ENCODE measurements at places on chromosomes 7 and 10. TPM values are rescaled to one million over a fixed set of nuclear protein-coding genes. Genes with fewer than 3 reads are reported as not detected.

AMPH gene
- not detected for total RNA-seq

DNA sequence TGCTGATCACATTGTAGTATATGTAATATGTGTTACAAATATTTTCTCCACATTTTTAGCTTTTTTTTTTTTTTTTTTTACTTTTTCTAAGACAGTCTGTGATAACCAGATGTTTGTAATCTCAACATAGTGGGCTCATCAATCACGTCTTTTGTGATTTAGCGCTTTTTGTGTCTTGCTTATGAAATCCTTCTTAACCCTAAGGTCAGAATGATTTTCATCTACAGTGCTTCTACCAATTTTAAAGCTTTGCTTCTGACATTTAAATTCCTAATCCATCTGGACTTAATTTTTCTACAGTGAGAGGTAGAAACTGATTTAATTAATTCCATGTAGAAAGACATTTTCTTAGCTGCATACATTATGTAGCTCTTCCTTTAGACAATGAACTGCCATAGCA, 626.4 kb downstream of the TNS3 start:
- H3K4me1 ChIP-seq, result no peaks in the 10 kb centered on the region
- no peak for DNase-seq
- H3K36me3 ChIP-seq, result no peaks in the 10 kb centered on the region
- H3K4me3 ChIP-seq, result no peak overlapping the region

DNA sequence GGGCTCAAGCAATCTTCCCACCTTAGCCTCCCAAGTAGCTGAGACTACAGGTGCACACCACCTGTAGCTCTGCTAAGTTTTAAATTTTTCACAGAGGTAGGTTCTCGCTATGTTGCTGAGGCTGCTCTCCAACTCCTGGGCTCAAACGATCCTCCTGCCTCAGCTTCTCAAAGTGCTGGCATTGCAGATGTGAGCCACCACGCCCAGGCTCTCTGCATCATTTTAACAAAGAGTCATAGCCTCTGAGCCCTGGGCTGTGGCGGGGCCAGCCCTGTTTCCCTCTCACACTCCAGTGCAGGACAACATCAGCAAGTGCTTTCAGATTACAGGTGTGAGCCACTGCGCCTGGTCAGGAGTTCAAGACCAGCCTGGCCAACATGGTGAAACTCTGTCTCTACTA, 102.5 kb downstream of the COL26A1 start:
- no peak overlapping the region for H3K4me3 ChIP-seq
- H3K27ac ChIP-seq, result no peak overlapping the region
- H3K36me3 ChIP-seq, result no peaks in the 10 kb centered on the region
- DNase-seq, result no peak
- H3K4me1 ChIP-seq, result peaks cover 12% of the 10 kb centered on the region
- H3K27me3 ChIP-seq, result no peaks in the 10 kb centered on the region

- H3K4me1 ChIP-seq, result no peaks in the 10 kb centered on the region
- H3K27me3 ChIP-seq, result no peaks in the 10 kb centered on the region
- no peak overlapping the region for H3K4me3 ChIP-seq
- no peaks in the 10 kb centered on the region for H3K36me3 ChIP-seq
Observed at GRCh38 chr10:120477743-120478141, 20.7 kb downstream of the PLPP4 start.

- no peak overlapping the region for H3K27ac ChIP-seq
- no peak for DNase-seq
- no peaks in the 10 kb centered on the region for H3K4me1 ChIP-seq
- H3K36me3 ChIP-seq, result no peaks in the 10 kb centered on the region
Observed at GRCh38 chr7:137681657-137682562, 164.9 kb downstream of the DGKI start.

- H3K27me3 ChIP-seq, result no peaks in the 10 kb centered on the region
- no peaks in the 10 kb centered on the region for H3K36me3 ChIP-seq
- H3K4me1 ChIP-seq, result no peaks in the 10 kb centered on the region
- no peak for DNase-seq
- H3K4me3 ChIP-seq, result no peak overlapping the region
- H3K27ac ChIP-seq, result no peak overlapping the region
Observed at GRCh38 chr10:67785098-67785497, 52.9 kb downstream of the DNAJC12 start.

DNA sequence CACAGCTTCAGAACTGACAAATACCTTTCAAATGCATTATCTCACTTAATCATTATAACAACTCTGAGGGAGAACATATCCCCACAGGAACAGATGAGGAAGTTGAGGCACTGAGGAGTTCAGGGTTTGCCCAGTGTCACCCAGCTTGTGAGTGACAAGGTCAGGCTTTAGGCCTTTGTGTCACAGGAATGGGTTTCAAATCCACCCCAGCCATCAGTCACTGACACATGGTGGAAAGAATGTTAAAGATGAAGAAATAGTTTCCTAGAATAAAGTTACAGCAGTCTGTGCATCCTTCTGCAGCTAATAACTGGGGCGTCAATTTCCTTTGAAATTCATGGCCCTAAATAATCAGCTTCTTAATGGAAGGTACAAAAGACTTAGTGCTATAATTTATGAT, 37.8 kb downstream of the SGCE start:
- no peak for DNase-seq
- H3K4me3 ChIP-seq, result no peak overlapping the region
- H3K27ac ChIP-seq, result no peak overlapping the region
- no peaks in the 10 kb centered on the region for H3K27me3 ChIP-seq
- peaks cover 4% of the 10 kb centered on the region for H3K4me1 ChIP-seq

DNA sequence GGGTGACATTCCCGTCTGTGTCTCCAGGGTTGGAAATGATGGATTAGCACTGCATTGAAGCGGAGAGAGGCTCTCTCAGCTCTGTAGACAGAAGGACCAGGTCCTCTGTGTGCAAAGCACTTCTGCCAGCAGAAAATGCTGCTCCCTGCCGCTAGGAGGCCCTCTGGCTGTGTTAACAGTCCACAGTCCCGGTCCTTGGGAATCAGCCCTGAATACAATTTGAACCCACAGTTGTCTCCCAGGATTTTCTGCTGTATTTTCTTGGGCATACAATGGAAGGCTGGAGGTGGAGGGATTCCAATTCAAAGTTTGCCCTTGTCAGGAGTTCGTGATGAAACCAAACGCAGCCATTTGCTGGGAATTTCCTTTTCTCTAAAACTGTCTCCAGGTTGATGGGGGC, 205.2 kb downstream of the GLRX3 start:
- DNase-seq, result no peak
- H3K4me3 ChIP-seq, result no peak overlapping the region
- peaks cover 14% of the 10 kb centered on the region for H3K27me3 ChIP-seq
- H3K27ac ChIP-seq, result no peak overlapping the region
- H3K36me3 ChIP-seq, result no peaks in the 10 kb centered on the region

Data from Panc1 (cell line).